ENCODE measurements at places on chromosomes 4 and X.
A peak's percentile ranks its signal among the peaks of the same experiment; 100 is the strongest.

GRCh38 chrX:154530286-154530685, 14.3 kb upstream of the FAM3A start:
- no peak for DNase-seq

DNA sequence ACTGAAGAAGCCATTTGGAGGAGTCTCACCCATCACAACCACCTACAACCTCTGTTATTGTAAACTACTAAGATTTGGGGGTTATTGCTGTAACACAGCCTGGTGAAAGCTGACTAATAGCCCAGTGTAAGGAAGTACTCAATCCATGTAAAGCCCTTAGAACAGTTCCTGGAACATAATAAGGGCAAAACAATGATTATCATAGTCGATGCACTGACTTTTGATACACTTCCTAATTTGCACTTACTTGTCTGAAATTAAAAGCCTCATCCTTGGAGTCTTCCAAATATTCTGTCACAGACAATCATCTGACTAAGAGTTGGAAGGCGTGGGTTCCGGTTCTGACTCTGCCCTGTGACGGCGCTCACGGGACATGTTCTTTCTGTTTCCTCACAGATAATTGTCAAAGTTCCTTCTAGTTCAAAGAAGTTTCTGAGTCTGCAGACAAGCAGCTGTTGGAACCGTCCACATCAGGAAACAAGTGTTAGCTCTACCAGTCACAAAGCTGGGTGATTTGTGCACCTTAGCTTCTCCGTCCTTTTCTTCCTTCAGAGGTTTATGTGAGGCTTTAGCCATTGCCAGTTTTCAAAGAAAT, 33.4 kb upstream of the RASGEF1B start:
- DNase-seq: peak; percentile 36

DNA sequence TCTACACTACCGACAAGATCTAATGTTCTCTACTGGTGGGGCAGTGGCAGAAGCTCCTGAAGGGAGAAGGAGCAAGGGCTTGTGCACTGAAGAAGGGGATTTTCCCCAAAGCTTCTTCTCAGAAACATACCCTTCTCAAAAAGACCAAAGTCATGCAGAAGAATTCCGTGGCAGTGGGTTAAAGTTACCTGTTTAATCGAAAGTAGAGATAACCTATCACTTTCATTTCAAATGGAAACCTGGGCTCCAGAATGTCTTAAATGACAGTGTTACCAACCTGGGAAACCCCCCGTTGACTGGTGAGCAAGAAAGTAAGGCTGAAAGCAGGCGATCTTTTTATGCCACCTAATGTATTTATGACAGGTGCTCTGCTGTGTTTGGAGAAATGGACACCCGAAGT, 92.5 kb upstream of the TEX13D start:
- DNase-seq: no peak

DNA sequence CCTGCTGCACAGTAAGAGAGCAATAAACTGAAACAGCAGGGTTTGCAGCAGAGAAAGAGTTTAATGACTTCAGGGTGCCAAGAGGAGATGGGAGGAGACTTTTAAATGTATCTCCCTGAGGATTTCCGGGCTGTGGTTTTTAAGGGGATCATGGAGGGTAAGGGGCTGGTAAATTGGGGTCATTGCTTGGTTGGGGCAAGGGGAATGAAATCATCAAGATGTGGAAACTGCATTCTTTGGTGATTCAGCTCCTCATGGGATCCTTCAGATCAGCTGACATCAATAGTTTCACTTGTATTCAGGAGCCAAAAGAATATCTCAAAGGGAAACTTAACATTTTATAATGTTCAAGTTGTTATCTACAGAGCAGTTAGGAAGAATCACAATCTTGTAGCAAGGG, 174.3 kb upstream of the ANXA10 start:
- DNase-seq: no peak

GRCh38 chr4:149718500-149718899, 97.1 kb downstream of the IQCM start:
- DNase-seq: no peak

DNA sequence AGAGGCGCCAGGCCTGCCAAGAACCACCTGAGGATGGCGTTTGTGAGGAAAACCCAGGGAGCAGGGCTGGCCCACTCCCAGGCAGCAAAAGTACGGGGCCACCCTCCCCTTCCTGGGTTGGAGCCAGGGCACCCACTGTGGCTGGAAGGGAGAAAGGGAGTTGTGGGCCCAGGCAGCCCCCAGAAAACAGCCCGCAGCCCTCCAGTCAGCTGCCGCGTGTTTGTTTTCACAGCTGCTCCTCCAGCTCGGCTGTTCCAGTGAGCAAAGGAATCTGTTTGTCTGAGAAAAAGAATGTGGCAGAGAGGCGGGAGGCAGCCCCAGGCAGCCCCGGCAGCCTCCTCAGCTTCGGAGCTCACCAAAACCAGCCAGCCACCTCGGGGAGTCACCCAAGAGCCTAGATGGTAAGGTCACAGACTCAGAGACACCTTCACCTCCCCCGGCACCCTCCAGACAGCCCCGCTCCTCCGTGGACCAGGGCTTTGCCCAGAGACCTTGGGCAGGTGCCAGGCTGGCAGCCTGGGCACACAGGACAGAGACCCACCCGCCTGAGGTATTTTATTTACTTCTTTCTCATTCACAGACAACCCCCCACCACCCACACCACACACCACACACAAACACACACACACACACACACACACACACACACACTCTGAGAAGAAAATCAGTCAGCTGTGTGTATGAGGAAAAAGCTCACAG, 338.1 kb downstream of the BCOR start:
- no peak for DNase-seq

DNA sequence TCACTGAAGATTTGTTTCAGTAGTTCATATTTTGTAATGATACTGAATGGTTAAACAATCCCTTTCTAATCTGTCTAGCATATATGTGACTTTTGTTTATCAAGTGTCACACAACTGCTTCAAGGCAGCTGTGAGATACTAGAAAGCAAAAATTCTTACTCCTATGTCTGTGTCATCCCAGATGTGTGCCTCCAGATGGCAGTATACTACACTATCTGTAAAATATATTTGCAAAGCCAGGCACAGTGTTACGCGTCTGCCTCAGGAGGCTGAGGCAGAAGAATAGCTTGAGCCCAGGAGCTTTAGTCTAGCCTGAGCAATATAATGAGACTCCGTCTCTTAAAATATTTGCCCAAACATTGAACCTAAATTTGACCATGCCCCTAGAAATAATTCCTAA, 4.0 kb downstream of the NUDT10 start:
- DNase-seq: no peak

DNA sequence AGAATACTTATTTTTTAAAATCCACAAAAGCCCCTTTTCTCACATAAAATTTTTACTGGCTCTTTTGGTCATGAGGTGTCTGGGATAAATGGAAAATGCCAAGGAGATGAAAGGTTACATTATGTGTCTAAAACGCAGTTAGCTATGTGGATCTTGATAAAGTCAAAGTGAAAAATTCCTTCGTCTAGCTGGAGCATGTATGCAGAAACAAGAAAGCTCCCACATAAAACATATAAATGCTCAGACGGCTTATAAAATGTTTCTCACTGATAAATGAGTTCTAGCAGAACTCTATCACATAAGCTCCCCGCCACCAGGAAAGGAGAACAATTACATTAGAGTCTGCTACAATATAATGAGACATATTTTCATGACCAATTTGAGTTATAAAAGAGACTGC, 83.8 kb downstream of the TBC1D9 start:
- DNase-seq: no peak

- DNase-seq: no peak
Observed at GRCh38 chr4:174996079-174996478, 77.9 kb downstream of the ADAM29 start.

DNA sequence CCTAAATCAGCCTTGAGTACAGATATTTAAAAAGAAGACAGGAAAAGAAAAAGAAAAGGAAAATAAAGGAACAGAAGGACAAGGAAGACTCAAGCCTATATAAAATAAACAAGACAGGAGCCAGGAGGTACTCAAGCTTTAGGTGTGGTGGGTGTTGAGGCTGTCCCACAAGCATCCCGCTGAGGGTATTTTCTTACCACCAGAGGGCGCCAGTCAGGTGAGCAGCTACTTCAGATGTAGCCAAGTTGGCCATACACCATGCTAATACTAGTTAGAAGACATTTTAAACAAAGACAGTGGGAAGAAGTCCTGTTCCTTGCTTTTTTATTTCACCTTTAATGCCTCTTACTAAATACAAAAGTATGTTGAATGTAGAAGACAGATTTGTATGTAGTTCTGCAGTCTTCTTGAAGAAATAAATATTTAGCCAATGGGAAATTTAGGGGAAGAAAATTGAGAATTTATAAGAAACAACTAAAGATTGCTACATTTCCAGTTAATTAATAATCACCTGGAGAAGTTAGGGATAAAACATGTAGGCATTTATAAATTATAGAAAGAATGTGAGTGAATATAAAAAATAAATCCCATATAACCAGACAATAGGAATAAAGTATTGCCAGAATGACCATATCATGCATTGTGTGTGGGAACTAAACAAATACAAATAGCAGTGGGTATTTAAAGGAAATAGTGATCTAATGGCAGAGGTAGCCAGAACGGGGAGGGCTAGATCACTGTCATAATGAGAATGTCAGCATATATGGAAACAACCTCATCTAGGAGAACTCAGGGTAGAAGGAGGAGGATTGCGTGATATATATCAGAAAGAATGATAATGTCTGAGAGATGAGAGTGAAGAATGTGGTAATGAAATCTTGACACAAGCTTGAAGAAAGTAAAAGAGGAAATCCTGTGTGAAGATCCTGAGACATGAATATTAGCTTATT, 71.0 kb downstream of the MTHFD2L start:
- peak; percentile 2 for DNase-seq

DNA sequence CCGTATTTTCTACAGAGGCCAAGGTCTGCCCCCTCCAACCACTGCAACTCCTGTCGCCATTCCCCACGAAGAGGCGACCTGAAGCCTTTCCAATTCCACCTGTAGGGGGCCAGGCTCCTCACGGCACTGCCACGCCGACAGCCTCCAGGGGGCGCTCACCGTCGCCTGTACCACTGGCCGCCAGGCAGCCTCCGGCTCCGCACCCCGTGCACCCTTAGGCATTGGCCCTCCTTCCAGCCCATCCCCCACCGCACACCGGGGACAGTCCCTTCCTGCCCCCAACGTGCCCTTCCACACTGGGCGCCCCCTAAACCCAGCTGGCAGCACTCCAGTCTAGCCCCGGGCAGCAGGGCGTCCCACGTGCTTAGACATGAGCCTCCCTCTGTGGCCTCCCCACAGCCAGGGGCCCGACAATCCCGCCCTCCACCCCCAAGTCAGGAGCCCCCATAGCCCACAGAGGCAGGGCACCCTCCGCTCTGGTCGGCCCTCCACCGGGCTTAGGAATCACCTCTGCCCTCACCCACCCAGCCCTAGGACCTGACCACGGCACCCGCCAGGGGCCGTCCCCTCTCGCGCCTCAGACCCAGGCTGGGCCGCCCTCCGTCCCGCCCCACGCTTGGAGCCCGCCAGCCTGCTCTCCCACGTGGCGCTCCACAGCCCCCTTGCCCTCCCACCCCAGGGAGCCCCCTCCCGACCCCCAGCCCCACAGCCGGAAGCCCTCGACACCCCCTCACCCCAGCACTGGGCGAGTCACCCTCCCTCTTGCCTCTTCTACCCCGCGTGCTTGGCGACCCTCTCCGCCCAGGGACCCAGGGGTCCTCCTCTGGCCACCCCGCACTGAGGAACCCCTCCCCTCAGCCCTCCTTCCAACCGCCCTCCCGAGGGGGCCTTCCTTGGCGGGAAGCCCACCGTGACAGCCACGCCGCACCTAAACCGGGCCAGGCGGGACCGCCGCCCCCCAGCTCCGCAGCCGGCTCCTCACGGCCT, 711 bp downstream of the PNMA6E start:
- DNase-seq: no peak

DNA sequence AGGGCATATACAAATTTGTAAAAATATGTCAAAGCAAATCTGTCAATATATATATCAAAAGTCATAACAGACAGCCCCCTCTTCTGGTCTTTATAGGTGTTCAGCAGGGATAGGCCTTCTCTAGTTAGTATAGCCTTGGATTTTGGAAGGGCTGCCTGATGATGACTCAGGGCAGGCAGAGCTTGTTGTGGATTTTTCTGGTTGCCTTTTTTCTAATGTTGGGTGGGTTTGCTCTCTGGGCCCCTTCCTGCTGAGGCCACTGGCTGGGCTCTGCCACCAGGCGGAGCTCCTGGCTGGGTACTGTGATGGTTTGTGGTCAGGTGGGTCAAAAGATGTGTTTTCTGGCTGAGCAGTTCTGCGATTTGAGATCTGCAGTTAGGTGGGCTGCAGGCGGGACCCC, 294.2 kb downstream of the GRIA2 start:
- DNase-seq: no peak

GRCh38 chrX:1484638-1485019, 31.9 kb upstream of the ASMTL start:
- DNase-seq: no peak

GRCh38 chr4:6192245-6192644, 8.1 kb downstream of the JAKMIP1 start:
- DNase-seq: no peak

- no peak for DNase-seq
Observed at GRCh38 chr4:7487502-7487901, 52.8 kb upstream of the PSAPL1 start.

GRCh38 chr4:131258361-131258760, 1890.7 kb upstream of the PCDH10 start:
- no peak for DNase-seq

- no peak for DNase-seq
Observed at GRCh38 chr4:35286434-35286833, 957.9 kb downstream of the ARAP2 start.

GRCh38 chrX:22392133-22392948, 119.6 kb downstream of the CBLL2 start:
- DNase-seq: no peak

DNA sequence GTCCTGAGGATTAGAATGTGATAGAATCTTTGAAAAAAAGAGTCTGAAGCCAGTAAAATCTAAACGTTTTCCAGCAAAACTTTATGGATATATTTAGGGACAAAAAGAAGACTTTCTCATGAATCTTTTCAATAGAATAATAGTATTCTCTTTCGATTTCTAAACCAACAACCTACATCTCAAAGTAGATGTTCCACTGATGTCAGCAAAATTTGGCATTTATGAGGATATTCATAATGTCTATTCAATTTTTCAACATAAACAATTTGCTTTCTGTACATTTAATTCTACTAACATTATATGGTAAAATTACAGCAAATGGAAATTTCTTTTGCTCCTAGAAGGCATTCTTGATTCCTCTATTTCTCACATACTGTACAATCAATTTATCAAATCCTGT, 886.5 kb downstream of the CENPC start:
- no peak for DNase-seq

- DNase-seq: no peak
Observed at GRCh38 chrX:85444613-85445012, 65.1 kb upstream of the POF1B start.

DNA sequence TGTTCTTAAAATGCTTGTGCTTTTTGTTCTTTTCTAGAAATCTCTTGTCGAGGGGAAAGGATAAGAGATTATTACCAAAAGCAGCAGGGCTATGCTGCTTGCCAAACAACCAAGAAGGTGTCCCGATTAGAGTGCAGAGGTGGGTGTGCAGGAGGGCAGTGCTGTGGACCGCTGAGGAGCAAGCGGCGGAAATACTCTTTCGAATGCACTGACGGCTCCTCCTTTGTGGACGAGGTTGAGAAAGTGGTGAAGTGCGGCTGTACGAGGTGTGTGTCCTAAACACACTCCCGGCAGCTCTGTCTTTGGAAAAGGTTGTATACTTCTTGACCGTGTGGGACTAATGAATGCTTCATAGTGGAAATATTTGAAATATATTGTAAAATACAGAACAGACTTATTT, 81.5 kb upstream of the PACRGL start:
- DNase-seq: no peak

GRCh38 chrX:1600406-1601050, 9.1 kb downstream of the AKAP17A start:
- DNase-seq: no peak
